Stimulated activated CD4-positive, alpha-beta T cell treated with anti-CD3 and anti-CD28 coated beads, Interleukin-15, amount 100 ng/mL, for 24 hours (primary cell): ENCODE measurements at places on chromosomes 2 and 18.

- DNase-seq, result no peak
Observed at GRCh38 chr2:7634409-7634808, 717.2 kb downstream of the RNF144A start.

DNA sequence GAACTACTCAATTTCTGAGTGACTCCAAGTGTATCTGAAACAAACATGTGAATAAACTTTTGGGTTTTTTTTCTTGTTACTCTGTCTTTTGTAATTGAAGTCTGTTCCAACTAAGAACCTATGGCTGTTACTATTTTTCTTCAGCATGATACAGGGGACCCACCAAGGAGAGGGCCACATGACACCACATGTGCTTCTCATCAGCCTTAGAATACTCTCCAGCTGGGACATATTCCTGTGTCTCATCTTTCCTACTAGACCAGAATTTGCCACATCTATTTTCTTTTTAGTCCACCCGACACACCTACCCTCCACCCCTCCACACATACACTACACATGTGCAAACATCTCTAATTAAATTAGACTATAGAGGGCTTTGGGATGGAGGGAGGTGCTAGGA lies 191.7 kb upstream of the NDUFV2 start:
- DNase-seq, result no peak

GRCh38 chr2:233656443-233656842 lies 15.3 kb upstream of the UGT1A9 start:
- DNase-seq, result no peak

- DNase-seq, result no peak
Observed at GRCh38 chr18:5984245-5984644, 88.9 kb upstream of the TMEM200C start.

GRCh38 chr2:147017951-147018645 lies 826.7 kb upstream of the ACVR2A start:
- no peak for DNase-seq

GRCh38 chr2:33023728-33024500 lies 77.2 kb downstream of the LTBP1 start:
- no peak for DNase-seq

- no peak for DNase-seq
Observed at GRCh38 chr18:9743200-9744016, 35.3 kb downstream of the RAB31 start.

GRCh38 chr2:65368468-65368867 lies 63.9 kb downstream of the SPRED2 start:
- DNase-seq, result no peak

- no peak for DNase-seq
Observed at GRCh38 chr2:180191432-180192124, 184.5 kb upstream of the CWC22 start.

GRCh38 chr2:99634234-99634633 lies 144.4 kb upstream of the REV1 start:
- no peak for DNase-seq

DNA sequence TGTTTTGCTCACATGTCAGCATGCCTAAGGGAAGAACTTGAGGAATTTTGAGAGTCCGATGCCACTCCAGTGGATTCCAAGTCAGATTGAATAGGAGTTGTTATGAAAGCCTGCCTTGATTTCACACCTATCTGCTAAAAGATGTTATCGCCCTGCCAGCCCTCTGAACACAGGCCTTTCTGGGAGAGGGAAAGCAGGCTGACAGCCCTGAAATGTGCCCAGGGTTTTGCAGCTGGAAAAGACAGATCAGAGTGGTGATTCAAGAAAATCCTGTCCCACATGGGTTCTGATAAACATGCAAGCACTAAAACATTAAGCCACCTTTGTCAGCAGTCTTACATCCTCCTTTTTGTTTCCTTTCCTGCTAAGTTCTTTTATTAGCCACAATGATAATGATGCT lies 1752.9 kb upstream of the CELF4 start:
- DNase-seq, result no peak

DNA sequence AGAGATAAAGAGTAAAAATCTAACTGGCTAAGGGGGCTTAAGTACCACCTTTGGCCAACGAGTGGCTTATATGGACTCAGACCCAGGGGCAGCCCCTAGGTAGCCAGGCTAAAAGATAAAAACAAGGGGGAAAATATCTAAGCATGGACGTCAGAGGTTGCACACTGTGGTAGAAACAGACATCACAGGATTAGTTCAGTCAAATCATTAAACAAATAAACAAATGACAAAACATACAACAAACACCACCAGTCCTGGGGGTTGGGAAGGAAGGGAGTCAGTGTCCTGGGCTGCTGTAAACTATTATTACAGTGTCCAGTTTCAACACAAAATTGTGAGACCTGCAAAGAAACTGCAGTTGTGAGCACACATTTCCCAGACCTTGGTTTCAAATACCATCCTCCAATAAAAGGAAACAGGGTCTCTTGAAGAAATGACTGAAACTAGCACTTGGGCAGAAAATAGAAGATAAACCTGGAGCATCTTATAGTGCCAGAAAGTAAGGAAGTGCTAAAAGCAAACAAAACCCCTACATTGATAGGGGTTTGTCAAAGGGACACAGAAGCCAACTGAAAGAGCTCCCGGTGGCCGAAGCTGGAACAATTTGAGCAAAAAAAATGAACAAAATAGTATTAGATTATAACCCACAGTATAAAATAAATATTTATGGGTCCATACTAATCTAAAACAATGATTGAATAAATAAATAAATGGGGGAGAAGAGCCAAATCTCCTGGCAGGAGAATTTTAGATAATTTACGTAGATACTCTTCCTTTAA lies 154.8 kb upstream of the KLF7 start:
- no peak for DNase-seq

DNA sequence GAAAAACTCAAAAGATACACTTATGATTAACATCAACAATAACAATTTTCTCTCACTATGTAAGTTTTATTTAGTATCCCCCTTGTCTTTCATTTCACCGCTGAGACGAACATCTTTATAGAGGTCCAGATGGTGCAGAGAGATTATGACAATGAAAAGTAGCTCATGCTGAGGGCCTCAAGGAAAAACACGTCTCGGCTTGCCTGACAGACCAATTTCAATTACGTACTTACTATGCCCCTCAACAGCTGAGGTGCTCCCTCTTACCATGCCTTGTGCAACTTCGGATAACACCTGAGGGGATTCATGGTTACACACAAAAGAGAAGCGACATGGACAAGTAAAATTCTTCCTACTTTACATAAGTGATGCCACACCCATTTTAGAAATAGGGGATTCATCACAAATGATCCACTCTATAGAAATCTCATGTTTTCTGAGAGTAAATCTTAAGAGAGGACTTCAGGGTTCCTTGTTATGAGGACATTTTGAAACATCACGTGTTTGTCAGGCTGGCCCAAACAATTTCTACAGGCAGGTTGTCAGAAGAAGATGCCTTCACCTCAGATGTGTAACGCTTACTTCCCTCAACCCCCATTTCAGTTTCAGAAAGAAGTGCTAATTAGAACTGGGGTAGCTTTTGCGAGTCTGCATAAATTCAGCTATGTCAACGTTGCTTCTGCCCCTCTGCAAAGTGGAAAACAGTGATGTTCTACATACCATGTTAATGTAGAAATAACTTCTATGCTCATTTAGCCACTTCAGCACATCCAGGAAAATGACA lies 191.4 kb downstream of the NRXN1 start:
- no peak for DNase-seq

GRCh38 chr2:71689968-71690834 lies 236.8 kb downstream of the DYSF start:
- DNase-seq, result no peak

GRCh38 chr2:111618978-111619902 lies 264.8 kb downstream of the ANAPC1 start:
- DNase-seq, result no peak

- no peak for DNase-seq
Observed at GRCh38 chr18:76475450-76476194, 19.4 kb downstream of the ZNF516 start.

GRCh38 chr2:72090781-72091482 lies 56.7 kb downstream of the CYP26B1 start:
- no peak for DNase-seq

DNA sequence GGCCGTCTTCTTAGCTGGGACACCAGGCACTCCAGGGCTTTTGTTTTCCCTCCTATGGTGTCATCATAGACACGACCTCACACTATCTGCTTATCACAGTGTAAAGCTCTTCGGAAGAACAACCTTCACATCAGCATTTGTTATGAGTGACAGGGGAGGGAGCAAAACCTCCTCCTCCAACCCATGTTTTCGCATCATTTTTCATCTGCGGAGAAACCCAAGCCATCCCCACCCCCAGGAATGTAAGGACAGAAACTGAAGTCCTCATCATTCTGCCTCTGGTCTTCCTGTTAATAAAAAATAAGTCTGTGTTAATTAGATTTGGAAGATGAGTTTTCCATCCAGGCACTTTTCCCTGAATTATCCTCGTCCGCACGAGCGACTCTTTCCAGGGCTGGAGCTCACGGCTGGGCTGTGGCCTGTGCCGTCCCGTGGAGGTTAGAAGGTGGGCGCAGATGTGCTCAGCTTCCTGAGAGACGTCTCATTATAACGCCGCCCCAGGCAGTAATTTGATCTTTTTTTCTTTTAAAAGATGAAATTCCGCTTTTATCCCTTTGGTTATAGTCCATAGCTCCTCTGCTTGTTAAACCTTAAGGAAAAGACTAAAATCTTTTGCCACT lies 101.6 kb upstream of the TMEM18 start:
- no peak for DNase-seq

GRCh38 chr18:1499265-1499664 lies 594.6 kb downstream of the ADCYAP1 start:
- DNase-seq, result no peak

DNA sequence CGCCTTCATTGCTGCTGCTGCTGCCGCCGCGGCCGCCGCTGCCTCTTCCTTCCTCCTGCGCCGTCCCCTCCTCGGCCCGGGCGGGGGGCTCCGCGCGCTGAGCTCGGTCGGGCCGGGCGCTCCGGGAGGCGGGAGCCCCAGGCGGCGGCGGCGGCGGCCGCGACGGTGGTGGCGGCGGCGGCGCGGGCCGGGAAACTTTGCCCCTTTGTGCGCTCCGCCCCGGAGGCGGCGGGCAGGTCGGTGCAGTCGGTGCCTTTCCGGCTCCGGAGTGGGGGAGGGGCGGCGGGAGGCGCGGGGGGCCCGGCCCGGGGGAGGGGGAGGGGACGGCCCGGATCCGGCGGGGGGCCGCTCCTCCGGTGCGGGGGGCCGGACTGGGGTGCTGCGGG lies 205 bp downstream of the TET3 start:
- DNase-seq, result peak; percentile 75

- no peak for DNase-seq
Observed at GRCh38 chr2:80852079-80852807, 547.7 kb upstream of the LRRTM1 start.

- DNase-seq, result no peak
Observed at GRCh38 chr2:221529943-221530652, 42.0 kb downstream of the EPHA4 start.

- no peak for DNase-seq
Observed at GRCh38 chr2:230134496-230135129, 65.9 kb upstream of the SLC16A14 start.

DNA sequence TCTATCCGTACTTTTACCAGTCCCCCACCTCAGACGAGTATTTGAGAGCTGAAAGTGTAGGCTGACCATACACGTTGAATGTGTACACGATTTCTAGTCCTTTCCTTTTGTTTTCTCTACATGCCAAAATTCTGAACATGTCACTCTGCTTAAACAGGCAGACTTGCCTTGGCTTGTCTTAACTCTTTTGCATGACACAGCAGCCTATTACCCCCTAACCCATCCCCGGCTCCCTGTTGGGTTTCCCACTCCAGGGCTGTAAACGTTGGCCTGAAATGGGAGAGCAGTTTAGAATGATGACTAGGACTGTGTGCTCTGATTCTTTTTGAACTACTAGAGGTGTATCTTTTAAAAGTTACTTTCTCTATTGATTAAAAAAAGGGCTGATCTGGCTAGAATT lies 19.1 kb downstream of the MTCL1 start:
- no peak for DNase-seq

GRCh38 chr2:20370191-20370590 lies 19.5 kb upstream of the PUM2 start:
- DNase-seq, result no peak

GRCh38 chr2:121872651-121873050 lies 117.2 kb downstream of the TSN start:
- no peak for DNase-seq

- DNase-seq, result no peak
Observed at GRCh38 chr2:40466935-40467572, 15.2 kb upstream of the SLC8A1 start.

DNA sequence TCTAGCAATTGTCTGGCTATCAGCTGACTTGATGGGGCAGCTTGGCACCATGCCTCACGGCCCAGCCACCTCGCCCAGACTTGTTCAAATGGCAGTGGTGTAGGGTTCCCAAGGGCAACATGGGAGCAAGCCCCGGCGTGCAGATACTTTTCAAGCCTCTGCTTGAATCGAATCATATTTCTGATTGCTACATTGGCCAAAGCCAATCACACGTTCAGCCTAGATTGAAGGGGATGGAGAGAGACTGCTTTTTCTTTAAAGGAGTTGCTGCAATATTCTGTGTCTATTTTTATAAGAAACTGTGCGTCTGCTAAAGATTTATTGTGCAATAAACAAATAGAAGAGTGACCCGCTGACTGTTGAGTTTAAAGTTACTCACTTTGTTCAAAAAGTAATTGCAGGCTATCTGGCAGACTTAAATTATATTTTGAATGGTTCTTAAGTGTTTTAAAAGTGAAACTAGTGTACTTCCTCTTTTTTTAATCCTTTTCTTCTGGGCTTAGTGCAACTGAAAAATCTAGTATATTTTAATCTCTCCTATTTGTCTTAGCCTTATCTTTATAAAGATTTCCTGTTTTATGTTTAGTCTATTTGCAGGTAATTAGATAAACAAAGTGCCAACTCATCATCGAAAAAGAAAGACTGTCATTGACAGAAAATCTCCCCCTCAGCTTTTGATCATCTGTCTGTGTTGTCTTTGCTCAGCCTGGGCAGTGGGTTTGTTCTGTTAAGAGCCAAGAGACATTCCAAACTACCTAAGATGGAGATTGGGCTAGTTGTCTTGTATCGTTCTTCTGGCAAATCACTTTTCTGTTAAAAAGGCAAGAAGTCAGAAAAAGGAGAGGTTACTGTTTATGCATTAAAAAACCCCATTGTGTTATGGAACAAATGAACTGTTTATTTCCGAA lies 156.1 kb downstream of the TPGS2 start:
- no peak for DNase-seq

GRCh38 chr2:135473567-135473966 lies 57.5 kb downstream of the ZRANB3 start:
- DNase-seq, result peak; percentile 17

DNA sequence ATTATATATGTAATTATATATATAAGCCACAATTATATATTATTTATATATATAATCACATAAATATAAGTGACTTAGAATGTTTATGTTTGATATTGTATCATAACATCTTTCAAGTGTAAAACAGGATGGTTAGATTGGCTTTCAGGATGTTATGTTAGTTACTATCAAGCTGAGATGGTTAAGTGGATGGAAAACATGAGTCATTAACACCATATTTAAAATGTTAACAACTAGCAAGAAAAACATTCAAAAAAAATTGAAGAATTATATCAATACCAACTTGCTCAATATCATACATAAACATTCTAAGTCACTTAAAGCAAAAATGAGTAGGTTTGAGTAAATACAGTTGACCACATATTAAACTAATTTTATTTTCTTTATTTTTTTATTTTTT lies 21.8 kb upstream of the RAB27B start:
- no peak for DNase-seq
